ENCODE measurements at places on chromosomes 6 and 20. TPM values are rescaled to one million over a fixed set of nuclear protein-coding genes. Genes with fewer than 3 reads are reported as not detected.

Gene C20orf204
- total RNA-seq: 0.21 TPM

Gene ZSWIM1
- total RNA-seq: 16.2 TPM

Gene RHAG
- not detected for total RNA-seq

Gene GPSM3
- 20.8 TPM for total RNA-seq

Gene FOXS1
- 5.9 TPM for total RNA-seq

Gene SLPI
- total RNA-seq: 99.5 TPM

Gene ZNF217
- 40.0 TPM for total RNA-seq

Gene ARMC2
- 1.1 TPM for total RNA-seq

Gene DNAAF9
- 11.8 TPM for total RNA-seq

Gene OOEP
- 0.41 TPM for total RNA-seq

Gene SLC17A3
- total RNA-seq: not detected

Gene STX11
- total RNA-seq: 4.1 TPM

Gene C20orf141
- total RNA-seq: not detected

All from kidney epithelial cell (primary cell).